MCF 10A (cell line): ENCODE measurements at places on chromosomes 16 and 17. TPM values are rescaled to one million over a fixed set of nuclear protein-coding genes. Genes with fewer than 3 reads are reported as not detected.

DNA sequence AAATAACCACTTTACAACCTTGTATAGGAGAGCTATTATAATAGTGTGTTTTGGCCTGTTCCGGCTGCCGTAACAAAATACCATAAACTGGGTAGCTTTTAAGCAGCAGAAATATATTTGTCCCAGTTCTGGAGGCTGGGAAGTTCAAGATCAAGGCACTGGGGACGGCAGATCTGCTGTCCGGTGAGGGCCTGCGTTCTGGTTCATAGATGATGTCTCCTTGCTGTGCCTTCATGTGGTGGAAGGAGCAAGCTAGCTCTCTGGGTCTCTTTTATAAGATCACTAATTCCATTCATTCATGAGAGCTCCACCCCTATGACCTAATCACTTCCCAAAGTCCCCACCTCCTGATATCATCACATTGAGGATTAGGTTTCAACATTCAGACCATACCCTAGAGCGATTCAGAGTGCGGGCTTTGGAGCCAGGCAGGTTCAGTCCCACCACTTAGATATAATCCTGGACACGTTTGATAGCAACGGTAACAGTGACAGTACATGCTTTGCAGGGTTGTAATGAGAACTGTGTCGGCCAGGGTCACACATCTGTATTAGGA is 76.2 kb upstream of the ZFHX3 start:
- no peak overlapping the region for H3K4me3 ChIP-seq
- H3K36me3 ChIP-seq = no peaks in the 10 kb centered on the region
- H3K27me3 ChIP-seq = no peaks in the 10 kb centered on the region
- no peak overlapping the region for H3K27ac ChIP-seq
- peaks cover 27% of the 10 kb centered on the region for H3K4me1 ChIP-seq

- no peaks in the 10 kb centered on the region for H3K36me3 ChIP-seq
- H3K4me3 ChIP-seq = no peak overlapping the region
- DNase-seq = no peak
- no peak overlapping the region for H3K27ac ChIP-seq
- no peaks in the 10 kb centered on the region for H3K4me1 ChIP-seq
Observed at GRCh38 chr17:34781571-34782108, 179.6 kb downstream of the CCT6B start.

GRCh38 chr17:55444471-55445441 is 23.1 kb upstream of the MMD start:
- DNase-seq = no peak
- H3K27me3 ChIP-seq = no peaks in the 10 kb centered on the region

DNA sequence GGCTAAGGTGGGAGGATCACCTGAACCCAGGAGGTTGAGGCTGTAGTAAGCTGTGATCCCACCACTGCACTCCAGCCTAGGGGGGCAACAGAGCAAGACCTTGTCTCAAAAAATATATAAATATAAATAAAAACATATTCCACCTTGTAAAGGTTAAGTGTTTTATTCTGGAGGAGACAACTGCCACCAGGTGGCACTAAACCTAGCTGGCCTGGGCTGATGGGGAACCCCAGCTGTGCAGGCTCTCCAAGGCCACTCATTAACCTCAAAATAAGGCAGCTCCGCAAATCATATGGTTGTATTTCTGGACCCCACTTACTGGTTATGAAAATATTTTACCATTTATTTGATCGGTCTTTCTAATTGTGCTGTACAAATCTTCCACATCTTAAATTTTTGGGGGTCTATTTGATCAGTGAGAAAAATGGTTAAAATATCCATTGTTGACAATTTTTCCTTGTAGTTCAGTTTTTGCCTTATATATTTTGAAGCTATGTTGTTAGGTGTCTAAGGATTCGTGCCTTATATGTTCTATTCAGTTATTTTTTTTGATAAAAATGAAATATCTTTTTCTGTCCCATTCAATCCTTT is 8.5 kb upstream of the ICAM2 start:
- H3K27me3 ChIP-seq = no peaks in the 10 kb centered on the region
- H3K36me3 ChIP-seq = no peaks in the 10 kb centered on the region
- H3K4me3 ChIP-seq = no peak overlapping the region

PDIA2 gene
- 0.56 TPM in 1 of 2 replicates, not detected in the other for total RNA-seq

DNA sequence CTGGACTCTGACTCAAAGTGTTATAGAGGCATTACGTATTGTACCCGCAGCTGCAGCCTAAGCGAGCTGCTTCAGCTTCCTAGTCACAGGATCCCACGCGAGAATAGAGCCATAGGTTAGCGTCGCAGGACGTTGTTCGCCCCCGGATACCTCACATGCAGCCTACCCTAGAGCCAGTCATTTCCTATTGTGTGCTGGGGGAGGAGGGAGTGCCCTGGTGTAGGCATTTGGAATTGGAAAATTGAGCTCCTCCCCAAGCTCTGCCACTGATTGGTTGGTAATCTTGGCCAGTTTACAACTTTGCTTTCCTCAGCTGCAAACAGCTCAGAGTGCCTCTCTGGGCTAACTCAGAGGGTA is 530 bp downstream of the NAA60 start:
- peak overlapping the region; percentile 87 for H3K4me3 ChIP-seq
- peak overlapping the region; percentile 96 for H3K27ac ChIP-seq
- peaks cover 57% of the 10 kb centered on the region for H3K36me3 ChIP-seq
- peak; percentile 71 for DNase-seq
- no peaks in the 10 kb centered on the region for H3K27me3 ChIP-seq
- no peaks in the 10 kb centered on the region for H3K4me1 ChIP-seq

OMG gene
- total RNA-seq = 0.16 TPM in 1 of 2 replicates, not detected in the other

DNA sequence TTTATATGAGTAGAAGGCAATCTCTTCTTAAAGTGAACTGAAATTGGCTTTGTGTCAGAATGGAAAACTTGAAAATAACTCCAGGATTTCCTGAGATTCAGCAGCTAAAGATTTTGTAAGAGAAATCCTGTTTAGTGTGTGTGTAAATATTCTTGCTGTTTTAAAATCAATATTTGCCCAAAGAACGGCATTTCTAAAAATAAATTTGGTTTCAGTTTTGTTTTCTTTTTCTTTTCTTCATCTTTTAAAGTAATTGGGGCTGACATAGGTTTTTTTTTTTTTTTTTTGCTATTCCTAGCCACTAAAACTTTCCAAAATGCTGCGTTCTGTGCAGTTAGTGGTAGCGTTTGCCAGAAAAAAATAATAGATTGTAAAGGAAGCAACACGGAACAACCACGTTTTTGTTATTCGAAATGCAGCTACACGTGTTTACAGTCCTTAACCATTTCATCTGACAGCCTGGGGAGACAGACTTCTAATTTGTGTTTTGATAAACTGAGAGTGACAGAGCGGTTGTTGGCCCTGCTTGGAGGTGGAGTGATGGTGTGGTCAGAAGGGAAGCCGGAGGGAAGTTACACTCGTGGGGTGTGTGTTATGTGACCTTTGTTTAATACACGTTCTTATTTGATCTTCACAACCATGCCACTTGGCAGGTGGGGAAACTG is 21.6 kb upstream of the SMPD3 start:
- no peak overlapping the region for H3K4me3 ChIP-seq
- H3K27me3 ChIP-seq = peaks cover 42% of the 10 kb centered on the region
- no peaks in the 10 kb centered on the region for H3K4me1 ChIP-seq
